Stimulated activated CD8-positive, alpha-beta memory T cell treated with anti-CD3 and anti-CD28 coated beads, Interleukin-4, amount 100 ng/mL, for 1 hour (primary cell): ENCODE measurements at places on chromosomes 16 and 17.

- no peak for DNase-seq
These were observed 106.2 kb downstream of the XYLT1 start for GRCh38 chr16:17364319-17365210.

DNA sequence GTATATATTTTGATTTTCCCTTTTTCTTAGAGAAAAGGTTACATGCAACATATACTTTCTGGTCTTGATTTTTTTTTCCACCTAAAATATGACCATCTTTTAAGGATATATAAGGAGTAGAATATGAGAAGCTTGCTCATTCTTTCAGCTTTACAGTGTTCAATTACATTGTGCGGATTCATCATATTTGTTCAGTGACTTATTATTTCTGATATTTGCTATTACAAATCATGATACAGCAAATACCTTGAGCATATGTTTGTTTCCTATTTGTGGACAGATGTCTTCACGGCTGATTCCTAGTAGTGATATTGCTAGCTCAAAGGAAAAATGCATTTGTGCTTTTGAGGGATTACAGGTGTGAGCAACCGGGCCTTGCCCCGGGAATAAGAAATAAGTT lies 18.1 kb downstream of the KATNIP start:
- no peak for DNase-seq

GRCh38 chr16:84055366-84055765 lies 12.8 kb upstream of the SLC38A8 start:
- DNase-seq, result no peak

- no peak for DNase-seq
These were observed 158.5 kb downstream of the TANC2 start for GRCh38 chr17:63124536-63124935.

DNA sequence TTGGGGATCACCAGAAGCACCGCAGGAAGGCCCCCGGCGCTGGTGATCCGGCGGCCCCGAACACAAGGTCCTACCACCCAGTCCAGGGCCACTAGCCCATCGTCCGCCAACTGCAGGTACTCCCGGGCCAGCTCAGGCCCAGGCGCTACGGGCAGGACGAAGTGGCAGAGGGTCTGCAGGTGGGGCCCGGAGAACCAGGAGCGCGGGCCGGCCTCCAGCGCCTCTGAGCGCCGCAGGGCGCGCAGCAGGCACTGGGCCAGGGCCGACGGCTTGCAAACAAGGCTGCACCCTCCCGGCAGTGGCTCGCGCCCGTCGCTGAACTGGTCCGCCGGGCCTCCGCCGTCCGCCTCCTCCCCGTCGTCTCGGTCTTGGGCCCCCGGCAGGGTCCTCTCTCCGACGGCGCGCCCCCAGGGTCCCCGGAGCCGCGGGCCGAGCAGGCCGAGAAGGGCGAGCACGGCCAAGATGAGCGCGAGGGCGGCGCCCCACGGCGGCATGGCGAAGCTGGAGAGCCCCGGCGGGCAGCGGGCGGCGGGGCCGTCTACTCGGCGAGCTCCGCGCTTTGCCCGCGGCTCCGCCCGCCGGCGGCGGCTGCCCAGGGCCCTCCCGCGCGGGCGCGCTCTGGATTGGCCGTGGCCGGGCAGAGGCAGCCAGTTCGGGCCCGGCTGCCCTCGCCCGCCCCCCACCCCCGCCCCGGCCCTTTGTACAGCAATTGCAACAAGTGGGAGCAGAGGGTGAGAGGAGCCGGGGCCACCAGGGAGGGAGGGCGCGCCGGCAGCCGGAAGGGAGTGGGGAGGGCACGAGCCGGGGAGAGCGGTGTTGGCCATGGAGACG lies at the start of gene ABHD15:
Gene ABHD15 (minus strand): TSS at position 565 of the 831 bp plus-strand sequence. CDS start 71 bp downstream, at position 494.
- DNase-seq, result no peak

DNA sequence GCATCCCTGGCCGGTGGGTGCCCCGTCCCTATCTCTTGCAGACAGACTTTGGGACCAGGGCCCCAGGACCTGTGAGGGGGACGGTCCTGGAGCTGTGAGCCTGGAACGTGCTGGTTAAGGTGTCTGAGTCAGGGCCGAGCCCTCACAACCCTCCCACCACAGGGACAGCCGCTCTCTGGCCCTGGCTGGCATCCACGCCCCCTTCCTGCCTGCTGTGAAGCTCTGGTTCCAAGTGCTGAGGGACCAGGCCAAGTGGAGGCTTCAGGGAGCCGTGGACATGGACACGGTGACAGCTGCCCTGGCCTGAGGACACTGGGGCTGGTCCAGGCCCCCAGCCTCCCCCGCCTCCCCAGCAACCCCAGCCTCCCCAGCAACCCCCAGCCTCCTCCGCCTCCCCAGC lies 6.6 kb downstream of the TSR3 start:
- no peak for DNase-seq

GRCh38 chr16:31502981-31503380 lies 5.2 kb downstream of the RUSF1 start:
- DNase-seq, result no peak

- no peak for DNase-seq
These were observed 69.7 kb downstream of the IL21R start for GRCh38 chr16:27471661-27472060.

GRCh38 chr16:50393858-50394802 lies 25.3 kb upstream of the BRD7 start:
- DNase-seq, result no peak

GRCh38 chr17:48064638-48065037 lies 16.5 kb downstream of the NFE2L1 start:
- DNase-seq, result no peak

- no peak for DNase-seq
These were observed 12.1 kb upstream of the EPN3 start for GRCh38 chr17:50520483-50520882.

DNA sequence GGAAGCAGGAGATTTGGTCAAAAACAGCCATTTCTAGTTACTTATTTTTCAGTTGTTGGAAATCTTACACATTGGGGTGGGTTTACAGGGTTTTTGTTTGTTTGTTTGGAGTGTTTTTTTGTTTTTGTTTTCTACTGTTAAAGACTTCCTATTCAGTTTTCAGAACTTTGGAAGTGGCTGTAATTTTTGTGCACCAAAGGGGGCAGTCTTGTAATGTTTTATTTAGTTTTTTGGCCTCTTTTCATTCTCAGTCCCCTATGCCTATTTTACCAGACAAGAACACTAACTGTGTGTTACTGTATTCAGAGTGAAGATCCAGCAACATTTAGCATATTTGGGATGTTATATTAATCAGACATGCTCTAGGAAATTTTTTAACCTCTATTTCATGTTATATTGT lies 20.6 kb downstream of the TPPP3 start:
- no peak for DNase-seq

DNA sequence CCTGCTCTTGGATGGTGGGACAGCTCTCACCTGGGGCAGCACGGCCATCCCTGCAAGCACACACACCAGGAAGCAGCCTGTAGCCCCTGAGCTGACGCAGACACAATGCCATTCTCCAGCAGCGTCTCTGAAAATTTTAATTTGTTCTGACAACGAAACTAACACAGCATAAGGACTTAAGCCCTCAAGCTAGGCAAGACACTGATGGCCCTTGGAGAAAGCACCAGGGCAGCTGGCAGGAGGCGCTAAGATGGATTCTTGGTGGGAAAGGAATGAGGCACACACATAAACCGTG lies 2.7 kb upstream of the LIMD2 start:
- DNase-seq, result no peak

- DNase-seq, result no peak
These were observed 28.4 kb downstream of the LRRC75A start for GRCh38 chr17:16463358-16464302.

DNA sequence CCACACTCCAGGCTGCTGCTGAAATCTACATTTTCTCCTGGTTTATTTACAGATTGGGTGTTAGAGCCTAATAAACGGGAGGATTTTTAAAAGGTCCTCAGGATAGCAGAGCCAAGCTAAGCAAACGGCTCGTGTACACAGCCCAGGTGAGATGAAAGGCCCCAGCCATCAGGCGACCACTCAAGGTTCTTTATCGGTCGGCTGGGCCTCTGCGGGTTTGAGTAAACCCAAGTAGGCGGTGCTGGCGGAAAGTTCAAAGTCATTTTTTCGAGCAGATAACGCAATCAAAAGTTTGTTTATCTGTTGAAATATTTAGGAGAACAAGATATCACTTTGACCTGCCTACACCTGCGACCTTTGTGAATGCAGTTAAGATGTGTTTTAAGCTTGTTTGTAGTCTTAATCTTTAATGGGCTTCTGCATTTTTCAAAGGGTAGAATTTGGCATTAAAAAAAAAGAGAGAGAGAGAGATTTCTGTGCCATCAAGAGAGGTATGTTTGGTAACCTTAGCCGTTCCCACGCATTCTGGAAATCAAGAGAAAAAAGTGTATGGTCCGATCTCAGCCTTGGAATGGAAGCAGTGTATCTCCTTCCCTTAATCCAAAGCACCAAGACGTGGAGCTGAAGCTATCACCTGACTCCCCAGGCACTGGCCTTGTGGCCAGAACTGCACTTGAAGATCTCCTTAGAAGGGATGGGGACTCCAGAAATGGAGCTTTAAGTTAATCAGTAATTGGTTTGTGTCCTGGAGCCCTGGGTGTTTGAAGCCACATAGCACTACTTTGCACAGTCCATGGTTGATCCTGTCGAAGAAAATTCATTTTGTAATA lies 301.7 kb upstream of the IRX5 start:
- DNase-seq, result no peak

GRCh38 chr16:84507011-84507982 lies 2.8 kb upstream of the MEAK7 start:
- DNase-seq, result no peak

- no peak for DNase-seq
These were observed 21.9 kb downstream of the CNGB1 start for GRCh38 chr16:57949013-57949412.

DNA sequence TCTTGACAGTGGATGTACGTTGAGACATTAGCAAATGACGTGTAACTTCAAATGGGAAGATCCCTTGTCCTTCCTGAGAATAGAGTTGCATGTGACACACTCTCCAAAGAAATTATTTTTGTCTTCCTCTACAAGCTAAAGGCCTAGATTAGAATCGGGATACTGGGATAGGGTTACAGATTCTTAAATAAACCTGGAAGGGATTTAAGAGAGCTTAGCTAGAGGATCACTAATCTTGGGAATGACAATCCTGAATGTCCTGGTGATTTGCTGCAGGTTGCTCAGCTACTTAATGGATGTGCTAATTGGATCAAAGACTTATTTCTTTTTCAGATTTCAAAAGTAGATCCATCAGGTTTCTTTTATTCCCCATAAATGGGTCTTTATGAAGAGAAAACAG lies 101.9 kb downstream of the KCNJ2 start:
- DNase-seq, result no peak

- no peak for DNase-seq
These were observed 46.1 kb upstream of the DNAJA2 start for GRCh38 chr16:47019568-47019967.

GRCh38 chr17:33459078-33459940 lies 166.2 kb upstream of the ASIC2 start:
- DNase-seq, result no peak

- no peak for DNase-seq
These were observed 155.1 kb upstream of the CCL2 start for GRCh38 chr17:34099859-34100515.
